H1 (cell line): ENCODE measurements at places on chromosomes 16 and 17.
A peak's percentile ranks its signal among the peaks of the same experiment; 100 is the strongest.

- no peak for DNase-seq
Measured at GRCh38 chr17:31595666-31596381, 204.3 kb downstream of the RAB11FIP4 start.

- DNase-seq = no peak
Measured at GRCh38 chr17:28368306-28368831, 1.7 kb downstream of the VTN start.

- no peak for DNase-seq
Measured at GRCh38 chr17:72587773-72588511, 467.1 kb downstream of the SOX9 start.

- DNase-seq = no peak
Measured at GRCh38 chr16:64617836-64618476, 503.9 kb downstream of the CDH11 start.

GRCh38 chr17:41967141-41967920, 736 bp downstream of the CNP start:
- no peak for DNase-seq

DNA sequence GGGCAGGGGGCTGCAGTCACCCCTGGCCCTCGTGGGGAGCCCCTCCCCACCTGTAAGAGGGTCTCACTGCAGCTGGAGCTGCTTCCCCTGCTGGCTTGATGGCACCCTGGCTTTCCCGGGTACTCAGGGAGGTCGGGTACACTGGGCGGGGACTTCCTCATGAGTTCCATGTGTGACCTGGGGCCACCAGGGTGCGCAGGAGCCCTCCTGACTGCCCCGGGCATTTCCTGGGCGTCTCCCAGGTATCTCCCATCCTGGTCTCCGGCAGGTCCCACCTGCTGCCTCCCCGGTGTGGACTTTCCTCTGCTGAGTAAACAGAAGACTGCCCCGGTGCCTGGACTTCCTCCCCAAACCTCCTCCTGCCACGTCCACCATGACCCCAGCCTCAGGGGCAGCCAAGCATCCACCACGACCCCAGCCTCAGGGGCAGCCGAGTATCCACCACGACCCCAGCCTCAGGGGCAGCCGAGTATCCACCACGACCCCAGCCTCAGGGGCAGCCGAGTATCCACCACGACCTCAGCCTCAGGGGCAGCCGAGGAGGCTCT, 40.9 kb downstream of the CBFA2T3 start:
- no peak for DNase-seq

DNA sequence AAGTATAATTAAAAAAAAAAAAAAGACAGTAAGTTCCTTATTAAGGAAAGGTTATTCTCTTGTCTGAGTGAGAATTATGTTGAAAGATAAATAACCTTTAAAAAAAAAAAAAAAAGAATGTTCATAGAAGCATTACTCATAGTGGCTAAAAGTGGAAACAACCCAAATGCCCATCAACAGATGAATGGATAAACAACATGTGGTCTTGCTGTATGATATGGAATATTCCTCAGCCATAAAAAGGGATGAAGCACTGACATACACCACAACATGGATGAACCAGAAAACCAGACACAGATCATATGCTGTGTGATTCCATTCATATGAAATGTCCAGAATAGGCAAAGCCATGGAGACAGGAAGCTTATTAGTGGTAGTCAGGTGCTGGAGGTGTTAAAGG, 9.2 kb upstream of the CCNF start:
- no peak for DNase-seq

DNA sequence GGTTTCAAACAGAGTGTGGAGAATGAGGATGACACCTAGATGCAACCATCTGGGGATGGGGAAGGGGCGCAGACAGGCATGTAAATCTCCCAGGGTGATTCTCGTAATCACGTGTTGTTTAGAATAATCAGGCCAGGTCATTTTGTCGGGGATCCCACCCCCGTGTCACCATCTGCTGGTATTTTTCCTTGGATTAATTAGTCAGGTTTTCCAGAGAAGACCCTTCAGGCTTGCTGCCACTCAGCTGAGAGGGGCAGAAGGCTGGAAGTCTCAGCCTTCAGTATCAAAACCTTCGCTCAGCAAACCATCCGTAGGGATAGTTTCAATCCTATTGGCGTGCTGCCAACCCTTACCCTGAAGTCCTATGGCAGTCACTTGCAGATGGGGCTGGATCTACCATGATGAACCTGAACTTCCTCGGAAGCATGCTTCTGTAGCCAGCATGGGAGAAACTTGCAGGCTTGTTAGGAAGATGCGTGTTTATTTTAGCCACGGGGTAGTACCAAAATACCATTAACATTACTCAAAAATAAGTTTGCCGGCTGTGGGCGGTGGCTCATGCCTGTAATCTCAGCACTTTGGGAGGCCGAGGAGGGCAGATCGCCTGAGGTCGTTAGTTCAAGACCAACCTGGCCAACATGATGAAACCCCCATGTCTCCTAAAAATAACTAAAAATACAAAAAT, 7.5 kb upstream of the ADCY9 start:
- no peak for DNase-seq

DNA sequence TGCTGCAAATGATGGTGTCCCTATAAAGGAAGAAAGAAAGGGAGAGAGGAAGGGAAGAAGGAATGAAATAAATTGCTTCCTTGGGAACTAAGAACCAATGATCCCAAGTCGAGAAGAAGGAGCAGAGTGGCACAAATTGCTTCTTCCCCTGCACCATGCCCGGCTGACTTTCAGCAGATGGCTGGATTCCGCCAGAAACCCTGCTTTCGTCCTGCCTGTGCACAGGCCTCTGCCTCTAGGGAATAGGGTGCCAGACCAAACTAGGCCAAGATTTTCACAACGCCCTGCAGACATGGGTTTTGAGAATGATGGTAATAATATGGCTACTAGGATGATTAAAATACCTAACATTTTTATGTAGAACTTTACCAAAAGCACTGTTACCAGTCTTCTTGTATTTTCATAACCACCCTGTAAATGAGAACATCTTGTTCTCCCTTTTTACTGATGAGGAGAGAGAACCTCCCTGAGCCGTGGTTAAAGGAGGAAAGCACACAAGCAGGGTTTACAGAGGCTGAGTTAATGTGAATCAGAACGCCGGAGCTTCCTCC, 122.1 kb upstream of the HSBP1 start:
- DNase-seq = no peak

DNA sequence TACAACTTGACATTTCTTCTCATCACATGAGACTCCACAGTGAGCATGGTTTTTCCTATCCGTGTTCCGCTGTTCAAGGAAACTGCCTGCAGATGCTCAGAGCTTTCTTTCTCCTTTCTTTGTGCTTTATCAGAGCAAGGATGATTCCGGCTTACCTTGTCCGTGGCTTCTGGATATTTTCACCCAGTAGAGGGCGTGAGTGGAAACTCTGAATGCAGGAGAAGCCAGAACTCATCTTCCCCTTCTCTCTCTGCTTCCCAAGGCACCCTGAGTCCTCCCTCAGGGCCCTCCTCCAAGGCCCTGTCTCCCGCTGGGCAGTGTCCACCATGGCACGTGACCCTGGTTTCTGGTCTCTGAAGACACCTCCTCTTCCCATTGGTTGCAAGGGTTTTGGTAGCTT, 721.1 kb upstream of the RBFOX1 start:
- DNase-seq = peak; percentile 7

DNA sequence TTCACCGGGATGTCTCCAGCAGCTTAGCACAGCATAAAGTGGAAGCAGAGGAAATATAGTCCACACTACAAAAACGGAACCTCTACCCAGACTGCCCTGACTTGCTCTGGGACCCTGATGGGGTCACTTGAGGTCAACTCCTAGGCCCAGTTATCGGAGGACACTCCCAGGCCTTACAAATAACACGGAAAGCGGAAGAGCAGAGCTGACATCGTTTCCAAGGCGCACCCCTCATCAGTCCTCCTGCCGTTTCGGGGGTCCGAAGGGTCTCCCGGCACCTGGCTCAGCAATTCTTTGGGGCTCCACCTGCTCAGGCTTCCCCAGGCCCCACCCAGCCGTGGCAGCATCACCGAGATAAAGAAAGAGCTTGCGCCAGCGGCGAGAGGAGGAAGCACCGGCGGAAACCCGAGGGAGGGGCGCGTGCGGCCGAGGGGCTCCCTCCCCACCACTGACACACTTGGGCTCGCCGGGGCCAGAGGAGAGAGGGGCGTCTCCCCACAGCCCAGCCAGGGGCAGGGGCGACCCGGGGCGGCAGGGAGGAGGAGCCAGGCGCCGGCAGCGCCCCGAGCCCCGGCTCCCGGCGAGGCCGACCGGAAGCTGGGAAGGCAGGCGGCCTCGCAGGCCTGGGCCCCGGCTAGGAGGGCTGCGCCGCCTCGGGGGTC, 727 bp downstream of the CORO7 start:
- DNase-seq = no peak

DNA sequence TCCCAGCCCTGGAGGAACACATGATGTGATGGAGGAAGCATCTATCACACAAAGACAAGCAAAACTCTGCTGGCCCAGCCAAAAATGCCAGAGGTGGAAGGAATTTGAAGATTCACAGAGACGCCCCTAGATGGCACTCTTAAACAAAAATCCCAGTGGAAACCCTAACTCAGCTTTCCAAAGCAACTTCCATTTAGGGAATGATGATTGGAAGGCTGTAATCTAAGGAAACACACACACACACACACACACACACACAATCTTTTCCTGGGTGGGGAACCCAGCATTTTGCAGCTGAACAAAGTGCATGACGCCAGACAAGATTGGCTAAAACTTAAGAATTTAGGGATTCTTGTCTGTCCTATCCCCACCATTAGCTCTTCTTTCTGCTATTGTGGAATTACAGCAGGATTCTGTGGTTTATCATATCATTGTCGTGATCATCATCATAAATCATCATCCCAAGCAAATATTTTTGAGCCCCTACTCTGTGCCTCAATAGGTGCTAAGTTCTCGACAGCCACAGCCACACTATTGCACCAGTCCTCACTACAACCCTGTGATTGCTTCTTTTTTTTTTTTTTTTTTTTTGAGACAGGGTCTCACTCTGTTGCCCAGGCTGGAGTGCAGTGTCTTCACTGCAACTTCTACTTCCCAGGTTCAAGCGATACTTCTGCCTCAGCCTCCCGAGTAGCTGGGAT, 1.6 kb upstream of the LDAF1 start:
- peak; percentile 61 for DNase-seq

DNA sequence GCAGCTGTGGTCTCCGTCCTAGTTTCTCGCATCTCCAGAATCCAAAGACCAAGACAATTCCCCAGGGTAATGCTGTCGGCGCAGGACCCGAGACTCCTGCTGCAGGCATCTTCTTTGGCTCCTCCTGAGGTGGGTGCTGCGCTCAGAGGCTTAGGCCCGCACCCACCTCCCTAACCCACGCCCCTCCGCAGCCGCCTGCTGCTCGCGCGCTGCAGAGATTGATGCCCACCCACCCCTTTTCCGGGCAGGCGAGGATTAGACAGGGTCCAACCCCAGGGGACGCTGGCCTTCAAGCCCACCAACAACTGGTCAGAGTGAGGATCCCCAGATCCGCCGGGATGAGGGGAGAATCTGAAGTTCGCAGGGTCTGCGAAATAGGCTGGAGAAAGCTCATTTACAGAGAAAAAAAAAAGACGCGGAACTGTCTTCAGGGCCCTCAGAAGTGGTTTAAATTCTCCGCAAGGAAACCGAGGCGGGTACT, 27.9 kb downstream of the SLFN11 start:
- DNase-seq = no peak
